A549 treated with AZD2906 at 1 μM for 4 hours (cell line): ENCODE measurements at places on chromosomes 6 and 20. TPM values are rescaled to one million over a fixed set of nuclear protein-coding genes. Genes with fewer than 3 reads are reported as not detected.

IGF2R gene
- 28.2 to 35.9 TPM (median 28.3 TPM) in 5 replicates for total RNA-seq

INSM1 gene
- not detected in 5 replicates for total RNA-seq

TGM3 gene
- total RNA-seq: 0.05 to 0.07 TPM (median 0.07 TPM) in 3 of 5 replicates, not detected in the others

WFDC2 gene
- total RNA-seq: 0.15 to 0.32 TPM in 2 of 5 replicates, not detected in the others

GSTA3 gene
- not detected in 5 replicates for total RNA-seq

OLIG3 gene
- not detected in 5 replicates for total RNA-seq

BTNL2 gene
- not detected in 5 replicates for total RNA-seq

EPHA7 gene
- 0.03 to 0.13 TPM (median 0.06 TPM) in 5 replicates for total RNA-seq

TFAP2B gene
- not detected in 5 replicates for total RNA-seq

TRIM40 gene
- not detected in 5 replicates for total RNA-seq

ANKRD66 gene
- not detected in 5 replicates for total RNA-seq
